Neuronal stem cell (in vitro differentiated cells): ENCODE measurements at places on chromosomes 2 and 18.
A peak's percentile ranks its signal among the peaks of the same experiment; 100 is the strongest.

GRCh38 chr18:23173912-23174311 lies 38.6 kb downstream of the CABLES1 start:
- no peak for DNase-seq

DNA sequence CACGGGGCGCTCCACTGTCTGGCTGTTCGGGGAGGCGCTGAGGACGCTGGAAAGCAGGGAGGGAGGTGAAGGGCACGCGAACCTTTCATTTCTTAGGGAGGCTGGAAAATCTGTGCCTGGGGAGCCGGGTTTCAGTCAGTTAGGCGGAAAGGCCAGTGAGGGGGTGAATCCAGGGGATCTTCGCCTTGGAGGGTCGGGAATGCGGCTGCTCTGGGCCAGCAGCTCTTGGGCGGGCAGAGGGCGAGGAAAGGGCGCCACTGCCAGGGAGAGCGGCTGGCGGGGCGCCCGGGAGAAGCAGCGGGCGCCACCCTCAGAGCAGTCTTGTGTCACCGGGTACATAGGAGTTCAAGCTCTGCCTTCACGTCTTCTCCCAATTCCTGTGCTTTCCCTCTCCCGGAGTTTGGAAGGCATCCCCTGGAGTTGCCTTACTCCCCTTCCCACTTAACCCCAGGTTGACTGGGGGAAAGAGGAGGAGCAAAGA lies 1.4 kb downstream of the CCDC85A start:
- peak; percentile 12 for DNase-seq

GRCh38 chr2:67612576-67613042 lies 215.5 kb downstream of the ETAA1 start:
- DNase-seq = no peak

DNA sequence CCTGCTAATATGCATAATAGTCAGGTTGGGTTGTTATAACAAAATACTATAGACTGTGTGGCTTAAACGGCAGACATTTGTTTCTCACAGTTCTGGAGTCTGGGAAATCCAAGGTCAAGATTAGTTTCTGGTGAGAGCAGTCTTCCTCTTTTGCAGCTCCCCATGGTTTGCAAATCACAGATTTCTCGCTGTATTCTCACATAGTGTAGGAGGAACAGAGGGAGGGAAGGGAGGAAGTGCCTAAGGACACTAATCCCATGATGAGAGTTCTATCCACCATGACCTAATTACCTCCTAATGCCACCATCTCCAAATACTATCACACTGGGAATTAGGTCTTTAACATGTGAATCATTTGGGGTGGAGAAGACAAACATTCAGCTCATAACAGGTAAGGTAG lies 20.1 kb upstream of the PTH2R start:
- no peak for DNase-seq

- no peak for DNase-seq
These were observed 16.9 kb downstream of the STEAP3 start for GRCh38 chr2:119240311-119241204.
